ENCODE measurements at places on chromosomes 12 and 14.

GRCh38 chr12:115661112-115661511 is 616.4 kb downstream of the MED13L start:
- no peak for DNase-seq

GRCh38 chr14:51454351-51454750 is 197.4 kb upstream of the FRMD6 start:
- no peak for DNase-seq

DNA sequence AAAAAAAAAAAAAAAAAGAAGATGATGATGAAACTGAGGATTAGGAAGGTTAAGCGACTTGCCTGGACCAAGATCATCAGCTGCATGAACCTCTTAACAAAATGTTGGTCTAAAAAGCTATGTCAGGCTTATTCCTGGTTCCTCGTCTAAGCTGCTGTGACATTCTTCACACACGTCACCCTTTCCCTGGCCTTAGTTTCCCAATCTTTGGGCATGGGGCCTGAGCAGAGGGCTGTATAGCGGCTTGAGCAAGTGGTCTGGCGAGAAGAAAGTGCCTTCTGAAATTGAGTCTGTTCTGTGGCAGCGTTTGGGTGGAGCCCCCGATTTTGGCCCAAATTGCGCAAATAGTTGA is 58.7 kb upstream of the CCND2 start:
- no peak for DNase-seq

DNA sequence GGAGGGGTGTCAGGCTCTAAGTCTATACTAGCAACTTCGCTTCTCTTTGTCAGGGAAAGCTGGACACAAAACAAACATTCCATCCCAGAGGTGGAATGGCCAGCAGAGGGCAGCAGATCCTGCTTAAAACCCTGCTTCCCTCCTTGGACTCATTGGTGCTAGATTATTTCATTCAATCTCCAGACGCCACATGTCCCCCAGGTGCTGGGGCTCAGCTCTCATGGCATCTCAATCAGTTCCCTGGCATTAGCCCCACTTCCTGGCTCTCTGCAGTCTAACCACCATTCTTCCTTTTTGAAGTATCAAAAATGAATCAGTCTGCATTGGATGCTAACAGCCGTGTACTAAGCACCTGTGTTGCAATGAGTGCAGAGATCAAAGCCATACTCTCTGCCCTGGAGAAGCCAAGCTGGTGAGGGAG is 8.1 kb upstream of the PPP1R1A start:
- peak; percentile 38 for DNase-seq

- no peak for DNase-seq
Measured at GRCh38 chr12:93183940-93184671, 193.6 kb upstream of the NUDT4 start.

DNA sequence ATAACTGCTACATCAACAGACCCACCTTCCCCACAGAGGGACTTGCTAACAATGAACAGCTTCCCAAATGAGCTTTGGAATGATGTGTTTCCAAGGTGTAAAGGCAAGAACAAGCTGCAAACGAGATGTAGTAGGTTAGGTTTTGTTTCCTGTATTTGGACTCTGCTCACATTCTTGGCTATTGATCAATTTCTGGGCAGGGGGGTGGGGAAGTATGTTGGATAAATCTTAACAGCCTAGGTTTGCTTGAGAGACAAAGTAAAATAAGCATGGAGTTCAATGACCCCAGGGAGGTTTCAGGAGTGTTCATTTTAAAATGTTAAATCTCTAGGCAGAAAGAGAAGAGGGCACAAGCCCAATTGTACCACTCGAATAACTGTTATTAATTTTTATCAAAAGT is 146.6 kb downstream of the DPY19L2 start:
- DNase-seq: no peak

DNA sequence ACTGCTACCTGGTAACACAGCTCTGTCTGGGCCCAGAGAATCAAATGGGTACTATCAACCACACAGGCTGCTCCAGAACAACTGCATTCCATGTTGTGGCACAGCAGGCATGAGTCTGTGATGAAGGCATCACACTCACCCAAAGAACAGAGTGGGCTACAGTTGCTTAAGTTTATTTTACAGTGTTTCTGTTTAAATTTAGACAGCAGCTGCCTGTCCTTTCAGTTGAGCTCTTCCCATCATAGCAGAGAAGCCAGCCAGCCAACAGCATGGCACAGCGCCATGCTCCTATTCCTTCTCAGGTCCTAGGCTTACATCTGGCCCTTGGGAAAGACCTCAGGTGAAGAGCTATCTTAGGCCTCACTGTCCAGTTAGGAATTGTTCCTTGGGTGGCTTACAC is 147.0 kb upstream of the FRMD6 start:
- no peak for DNase-seq

GRCh38 chr14:33457021-33457420 is 493.9 kb downstream of the EGLN3 start:
- DNase-seq: no peak

- no peak for DNase-seq
Measured at GRCh38 chr14:68580671-68581070, 212.2 kb downstream of the ZFP36L1 start.

DNA sequence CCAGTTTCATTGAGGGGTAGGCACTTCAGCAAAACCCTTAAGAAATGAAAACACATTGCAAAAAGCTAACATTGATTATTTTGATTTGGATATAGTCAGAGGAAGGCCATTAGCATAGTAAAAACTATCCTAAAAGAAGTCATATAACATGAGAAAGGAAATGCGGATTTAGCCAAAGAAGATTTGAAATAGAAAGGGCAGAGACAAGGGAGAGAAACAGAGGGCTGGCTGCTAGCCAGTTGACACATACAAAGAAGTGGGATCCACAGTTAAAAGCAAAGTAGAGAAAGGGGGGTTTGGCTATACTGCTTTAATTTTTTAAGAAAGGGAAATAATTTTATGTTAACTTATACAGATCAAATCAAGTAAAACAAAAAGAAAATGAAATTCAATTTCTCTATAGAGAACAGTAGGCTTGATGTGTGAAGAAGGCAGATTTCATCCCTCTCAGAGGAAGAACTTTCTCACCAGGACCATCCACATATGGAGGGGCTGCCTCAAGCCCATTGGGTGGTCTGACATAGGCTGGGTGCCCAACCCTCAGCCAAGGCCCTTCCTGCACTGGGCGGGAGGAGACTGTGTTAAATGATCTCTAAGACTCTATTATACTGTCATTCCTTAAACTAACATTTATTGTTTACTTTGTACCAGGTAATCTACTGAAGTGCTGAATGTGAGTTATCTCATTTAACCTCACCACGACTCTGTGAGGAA is 420.3 kb downstream of the CCDC91 start:
- DNase-seq: no peak

GRCh38 chr12:98786653-98787052 is 141.6 kb downstream of the APAF1 start:
- DNase-seq: no peak

DNA sequence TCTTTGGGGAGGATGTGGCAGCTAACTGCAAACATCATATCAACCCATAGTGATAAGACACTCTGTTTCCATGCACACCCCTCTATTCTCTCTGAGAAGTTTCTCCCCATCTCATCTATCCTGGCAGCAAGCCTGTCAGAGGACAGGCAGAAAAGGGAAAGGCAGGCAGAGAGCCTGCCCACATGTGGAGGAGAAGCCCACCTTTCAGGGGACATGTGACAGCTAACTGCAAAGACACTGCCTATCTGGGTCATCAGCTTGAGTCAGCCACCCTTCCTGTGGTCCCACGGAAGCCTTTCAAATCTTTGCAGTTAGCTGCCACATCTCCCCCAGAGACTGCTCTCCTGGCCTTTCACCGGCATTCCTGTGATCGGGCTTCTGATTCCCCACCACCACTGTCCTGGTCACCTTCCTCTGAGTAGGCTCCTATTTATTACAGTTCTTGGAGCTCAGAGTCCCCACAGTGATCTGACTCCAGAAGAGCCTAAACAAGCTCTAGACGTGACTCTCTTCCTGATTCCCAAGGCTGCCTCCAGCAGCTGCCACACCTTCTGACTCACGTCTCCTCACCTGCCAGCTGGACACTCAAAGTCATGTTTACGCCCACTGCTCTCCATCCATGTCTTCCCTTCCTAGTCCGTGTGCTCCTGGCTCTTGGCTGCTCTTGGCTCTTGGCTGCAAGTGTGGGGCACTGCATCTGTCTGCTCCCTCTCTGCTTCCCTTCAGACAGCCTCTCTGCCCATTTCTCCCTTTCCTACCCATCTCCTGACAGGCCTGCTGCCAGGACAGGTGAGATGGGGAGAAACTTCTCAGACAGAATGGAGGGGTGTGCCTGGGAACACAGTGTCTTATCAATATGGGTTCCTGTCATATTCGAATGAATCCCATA is 7.5 kb upstream of the KRT1 start:
- DNase-seq: no peak

GRCh38 chr12:58034712-58035111 is 93.3 kb downstream of the ATP23 start:
- DNase-seq: no peak

GRCh38 chr12:40684986-40685385 is 7.3 kb upstream of the CNTN1 start:
- no peak for DNase-seq

- DNase-seq: no peak
Measured at GRCh38 chr14:69073915-69074314, 79.0 kb downstream of the DCAF5 start.

DNA sequence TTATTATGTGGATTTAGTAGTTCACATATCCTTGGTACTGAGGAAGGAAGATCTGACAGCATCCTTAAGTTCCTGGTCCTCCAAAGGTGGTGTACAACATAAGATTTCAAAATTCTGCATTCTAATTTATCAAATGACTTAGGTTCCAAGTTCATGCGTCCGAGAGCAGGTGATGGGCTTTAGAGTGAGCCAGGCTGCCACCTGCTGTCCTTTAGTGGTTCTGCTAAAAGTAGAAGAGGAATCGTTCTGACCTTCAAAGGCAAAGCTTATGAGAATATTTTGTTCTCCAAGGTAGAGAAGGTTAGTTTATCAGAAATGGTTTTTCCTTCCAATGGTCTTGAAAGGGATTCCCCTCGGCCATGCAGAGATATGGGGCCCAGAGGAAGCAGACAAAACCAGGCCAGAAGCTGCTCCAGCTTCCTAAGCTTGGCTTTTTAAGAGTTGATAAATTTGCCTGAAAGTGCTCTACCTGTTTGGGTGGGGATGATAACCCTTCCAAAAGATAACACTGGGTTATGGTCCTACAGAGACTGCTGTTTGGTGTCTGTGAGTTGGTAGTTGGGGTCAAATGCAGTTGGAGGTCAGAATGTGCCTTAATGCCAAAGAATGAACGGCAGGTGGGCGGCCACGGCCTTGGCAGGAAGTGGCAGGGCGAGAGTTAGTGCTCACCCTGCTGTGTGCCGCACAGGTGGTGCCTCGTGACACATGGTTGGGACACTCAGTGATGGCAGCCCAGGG is 29.1 kb upstream of the LRTM2 start:
- DNase-seq: peak; percentile 56

GRCh38 chr14:65444230-65444629 is 31.7 kb downstream of the FUT8 start:
- no peak for DNase-seq

DNA sequence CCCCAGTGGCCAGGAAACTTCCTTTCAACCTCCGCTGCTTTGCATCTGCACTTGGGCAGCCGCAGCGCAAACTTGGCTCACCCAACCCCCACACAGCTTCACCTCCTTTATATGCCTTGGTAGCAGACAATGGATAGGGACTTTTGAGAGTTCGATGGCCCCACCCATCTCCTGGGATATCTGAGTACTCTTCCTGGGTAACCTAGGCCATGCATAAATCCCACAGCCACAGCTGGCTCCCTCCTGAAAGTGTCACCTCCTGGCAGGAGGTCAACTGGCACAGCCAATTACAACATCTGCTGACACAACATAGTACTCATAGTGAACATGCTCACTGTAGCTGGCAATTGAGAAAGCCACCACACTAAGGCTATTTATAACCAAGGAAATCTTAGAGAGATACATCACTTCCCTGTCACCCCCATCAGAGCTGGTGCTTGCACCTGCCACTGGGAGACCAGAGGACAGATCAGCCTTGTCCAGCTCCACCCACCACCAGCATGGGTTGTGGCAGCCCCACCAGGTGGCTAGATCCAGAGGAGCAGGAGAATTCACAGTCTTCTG is 410.0 kb downstream of the SYT1 start:
- DNase-seq: no peak

DNA sequence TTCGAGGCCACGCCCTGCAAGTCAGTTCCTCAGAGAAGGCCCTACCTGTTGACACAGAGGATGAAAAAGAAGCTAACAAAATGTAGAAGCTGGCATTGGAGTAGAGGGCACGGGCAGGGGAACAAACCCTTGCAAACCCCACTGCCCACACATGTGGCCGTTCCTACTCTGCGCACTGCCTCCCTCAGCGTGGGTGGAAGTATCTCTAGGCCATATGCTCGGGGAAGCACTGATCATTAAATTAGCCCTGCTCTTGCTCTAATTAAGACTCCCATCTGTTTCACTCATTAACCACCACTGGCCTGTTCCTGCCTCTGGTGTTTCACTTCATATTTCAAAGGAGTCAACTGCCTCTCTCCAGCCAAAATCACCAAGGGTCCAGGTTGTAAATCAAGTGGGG is 201.2 kb upstream of the SFSWAP start:
- DNase-seq: no peak

DNA sequence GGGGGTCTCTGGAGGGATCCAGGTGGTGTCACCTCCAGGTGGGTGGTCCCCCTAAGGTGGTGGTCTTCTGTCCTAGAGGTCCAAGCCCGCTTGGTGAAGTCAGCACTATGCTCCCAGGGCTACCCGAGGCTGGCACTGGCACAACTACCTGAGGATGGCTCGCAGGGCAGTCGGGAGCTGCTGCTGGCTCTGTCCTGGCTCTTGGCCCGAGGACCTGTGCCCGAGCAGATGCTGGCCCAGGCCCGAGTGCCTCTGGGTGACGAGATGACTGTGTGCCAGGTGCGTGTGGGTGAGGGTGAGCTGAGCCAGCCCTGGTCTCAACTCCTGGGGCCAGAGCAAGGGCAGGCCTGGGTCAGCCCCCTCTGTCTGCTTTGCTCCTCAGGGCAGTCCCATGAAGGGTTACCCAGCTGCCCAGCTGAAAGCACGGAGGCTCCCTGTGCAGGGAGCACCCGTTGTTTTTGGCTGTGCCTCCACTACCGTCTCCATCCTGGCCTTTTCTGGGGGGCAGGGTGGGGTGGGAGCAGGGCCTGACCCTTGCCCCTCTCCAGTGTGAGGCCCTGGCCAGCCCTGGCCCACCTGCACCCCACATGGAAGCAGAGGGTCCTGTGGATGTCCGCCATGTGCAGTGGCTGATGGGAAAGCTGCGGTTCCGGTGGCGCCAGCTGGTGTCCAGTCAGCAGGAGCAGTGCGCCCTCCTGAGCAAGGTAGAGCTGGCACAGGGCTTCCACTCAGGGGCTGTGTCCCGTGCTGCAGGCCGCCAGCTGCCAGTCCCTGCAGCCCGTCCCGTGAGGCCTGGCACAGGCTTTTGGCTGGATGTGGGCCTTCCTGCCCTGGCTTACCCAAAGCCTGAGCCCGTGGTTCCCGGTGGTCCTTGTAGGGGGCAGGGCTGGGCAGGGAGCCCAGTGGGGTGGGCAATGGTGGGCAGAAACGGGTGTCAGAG is 1.3 kb downstream of the TEDC1 start:
- no peak for DNase-seq

DNA sequence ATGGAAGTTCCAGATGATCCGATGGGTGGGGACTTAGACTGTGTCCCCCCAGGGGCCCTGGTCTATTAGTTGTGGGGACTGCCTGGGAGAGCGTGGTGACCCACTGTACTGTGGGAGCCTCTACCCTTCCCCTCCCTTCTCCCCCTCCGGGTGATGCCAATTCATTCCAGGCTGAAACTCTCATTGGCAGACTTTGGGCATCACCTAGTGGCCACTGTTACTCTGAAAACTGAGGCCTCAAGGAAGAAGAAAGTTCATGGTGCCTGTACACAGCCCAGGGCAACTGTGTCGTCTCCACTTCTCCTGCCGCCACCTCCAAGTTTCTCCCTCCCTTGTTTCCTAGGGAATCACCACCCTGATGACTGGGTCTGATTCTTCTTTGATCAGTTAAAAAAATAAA is 173.6 kb upstream of the ALG10B start:
- DNase-seq: no peak
